ENCODE measurements at places on chromosomes 16 and 17.

GRCh38 chr17:9330141-9330540, 245.5 kb downstream of the STX8 start:
- no peak for DNase-seq

- DNase-seq = no peak
Measured at GRCh38 chr16:27691721-27692120, 141.8 kb downstream of the KATNIP start.

- DNase-seq = no peak
Measured at GRCh38 chr16:57264950-57265371, 19.5 kb downstream of the PLLP start.

- no peak for DNase-seq
Measured at GRCh38 chr16:59773330-59773729, 1039.2 kb upstream of the GOT2 start.

- peak; percentile 41 for DNase-seq
Measured at GRCh38 chr17:77959926-77960521, 1.5 kb downstream of the TNRC6C start.

DNA sequence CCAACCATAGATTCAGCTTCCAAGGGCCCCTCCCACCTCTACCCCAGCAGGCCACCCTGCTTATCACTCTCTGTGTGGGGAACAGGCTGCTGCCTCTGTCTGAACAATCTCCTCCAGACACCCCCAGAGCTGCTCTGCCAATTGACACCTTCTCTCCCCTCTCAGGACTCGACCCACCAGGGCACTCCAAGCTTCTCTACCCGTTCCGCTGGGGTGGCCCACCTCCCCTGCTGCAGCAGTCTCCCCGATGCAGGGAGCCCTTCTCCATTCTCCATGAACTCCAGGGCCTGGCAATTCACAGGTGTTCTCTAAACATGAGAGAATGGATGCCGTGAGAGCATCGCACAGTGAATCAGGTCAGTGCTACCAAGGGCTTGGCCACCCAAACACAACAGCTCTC, 28.3 kb upstream of the FAAP100 start:
- DNase-seq = no peak

DNA sequence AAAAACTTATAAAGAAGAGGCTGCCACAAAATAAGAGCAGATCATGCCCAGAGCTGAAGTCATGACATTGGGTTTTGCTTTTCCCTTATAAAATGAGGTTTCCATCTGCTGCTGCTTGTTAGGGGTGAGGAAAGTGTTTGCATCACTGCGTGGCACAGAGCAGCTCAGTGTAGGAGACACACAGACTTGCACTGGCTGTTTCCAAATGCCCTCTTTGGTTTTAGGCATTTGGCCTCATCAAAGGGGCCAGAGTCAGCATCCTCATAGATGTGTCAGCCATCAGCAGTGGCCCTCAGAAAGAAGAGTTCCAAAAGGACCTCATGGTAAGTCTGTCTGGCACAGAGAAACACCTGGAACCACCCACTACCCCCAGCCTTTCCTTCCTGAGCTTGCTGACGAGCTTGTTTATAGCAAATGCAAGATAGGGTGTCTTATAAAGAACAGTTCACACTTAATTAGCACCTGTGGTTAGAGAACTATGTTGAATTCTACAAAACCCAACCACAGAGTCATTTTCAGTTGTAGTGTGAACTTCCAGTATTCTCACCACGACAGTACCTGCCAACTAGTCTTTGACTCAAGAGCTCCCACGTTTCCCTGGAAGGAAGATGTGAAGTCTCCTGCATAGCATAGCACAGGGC, 17.0 kb downstream of the VWA3A start:
- no peak for DNase-seq

DNA sequence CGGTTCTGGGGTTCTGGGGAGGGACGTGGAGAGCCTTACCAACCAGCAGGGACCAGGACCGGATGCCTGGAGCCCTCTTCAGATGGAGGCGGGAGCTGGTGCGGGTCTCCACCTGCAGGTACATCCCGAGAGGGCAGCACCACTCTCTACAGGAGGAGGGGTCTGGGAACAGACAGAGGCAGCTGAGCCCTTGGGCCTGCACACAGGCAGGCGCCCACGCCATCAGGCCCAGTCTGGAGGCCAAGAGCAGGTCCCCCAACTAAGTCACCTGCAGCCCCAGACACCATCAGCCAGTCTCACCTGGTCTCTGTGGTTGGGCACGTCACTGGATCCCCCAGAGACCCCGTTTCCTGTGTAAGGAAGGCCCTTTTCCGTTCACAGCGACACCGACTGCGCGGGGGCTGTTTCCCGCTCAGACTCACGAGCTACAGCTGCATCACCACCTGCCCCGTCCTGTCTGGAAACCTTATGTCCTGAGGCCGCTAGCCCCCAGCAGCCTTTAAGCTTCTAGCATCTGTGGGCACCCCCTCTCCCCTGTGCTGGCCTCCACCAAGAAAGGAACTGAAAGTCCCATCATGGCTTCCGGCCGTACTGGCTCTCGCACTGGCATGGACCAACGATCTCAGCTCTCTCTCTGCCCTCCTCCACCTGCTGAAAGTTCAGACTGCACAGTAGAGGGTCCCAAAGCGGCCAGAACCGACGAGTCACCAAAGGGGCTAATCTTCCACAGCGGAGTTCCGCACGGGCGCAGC, 1.2 kb downstream of the CYBC1 start:
- DNase-seq = peak; percentile 79

- DNase-seq = no peak
Measured at GRCh38 chr17:55895112-55895759, 144.4 kb downstream of the PCTP start.

DNA sequence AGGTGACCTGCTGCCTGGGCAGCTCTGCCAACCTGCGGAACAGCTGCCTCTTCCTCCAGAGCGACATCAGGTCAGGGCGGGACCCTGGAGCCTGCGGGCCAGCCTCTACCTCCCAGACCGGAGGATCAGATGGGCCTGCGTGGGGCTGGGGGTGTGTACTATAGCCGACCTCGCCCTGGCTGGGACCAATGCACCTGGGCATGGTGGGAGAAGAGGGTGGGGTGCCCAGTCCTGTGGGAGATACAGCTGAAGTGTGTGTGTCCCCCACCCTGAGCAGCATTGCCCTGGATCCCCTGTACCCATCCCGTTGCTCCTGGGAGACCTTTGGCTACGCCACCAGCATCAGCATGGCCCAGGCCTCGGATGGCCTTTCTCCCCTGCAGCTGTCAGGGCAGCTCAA, 19.3 kb downstream of the CASKIN2 start:
- no peak for DNase-seq

DNA sequence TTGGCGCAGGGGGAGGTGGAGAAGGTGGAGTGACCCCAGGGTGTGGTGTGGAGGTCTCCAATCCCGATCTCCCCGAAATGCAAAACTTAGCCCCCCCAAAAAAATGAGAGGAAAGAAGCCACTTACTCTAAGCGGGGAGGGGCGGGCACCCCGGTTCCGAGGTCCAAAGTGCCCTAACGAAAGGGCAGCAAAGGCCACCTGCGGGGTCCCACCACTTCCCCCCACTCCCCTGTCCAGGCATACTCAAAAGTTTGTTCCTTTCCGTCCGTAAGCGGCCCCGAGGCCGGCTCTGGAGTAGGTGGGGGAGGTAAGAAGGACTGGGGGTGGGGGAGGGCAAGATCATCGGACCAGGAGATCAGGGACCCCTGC, 1.1 kb downstream of the TOX3 start:
- DNase-seq = no peak

DNA sequence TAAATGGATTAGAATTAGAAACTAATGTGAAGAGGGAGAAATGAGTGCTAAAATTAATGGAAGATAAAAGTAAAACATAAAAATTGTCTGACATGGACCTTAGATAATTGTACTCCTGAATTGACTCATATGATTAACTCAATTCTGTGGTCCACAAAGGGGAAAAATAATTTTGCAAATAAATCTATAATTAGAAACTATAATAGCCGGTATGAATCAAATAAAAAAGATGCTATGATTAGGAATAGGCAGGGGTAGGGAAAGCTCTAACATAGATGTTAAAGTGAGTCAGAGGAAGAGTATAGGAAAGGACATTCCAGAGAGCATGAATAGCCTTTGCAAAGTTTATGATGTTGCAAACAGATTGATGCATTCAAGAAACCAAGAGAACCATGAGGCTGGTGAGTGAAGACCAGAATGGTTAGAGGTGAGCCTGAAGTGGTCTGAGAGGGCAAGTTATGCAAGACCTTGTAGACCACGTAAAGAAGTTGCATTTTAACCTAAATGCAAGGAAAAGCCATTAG, 262.1 kb upstream of the CA10 start:
- no peak for DNase-seq

DNA sequence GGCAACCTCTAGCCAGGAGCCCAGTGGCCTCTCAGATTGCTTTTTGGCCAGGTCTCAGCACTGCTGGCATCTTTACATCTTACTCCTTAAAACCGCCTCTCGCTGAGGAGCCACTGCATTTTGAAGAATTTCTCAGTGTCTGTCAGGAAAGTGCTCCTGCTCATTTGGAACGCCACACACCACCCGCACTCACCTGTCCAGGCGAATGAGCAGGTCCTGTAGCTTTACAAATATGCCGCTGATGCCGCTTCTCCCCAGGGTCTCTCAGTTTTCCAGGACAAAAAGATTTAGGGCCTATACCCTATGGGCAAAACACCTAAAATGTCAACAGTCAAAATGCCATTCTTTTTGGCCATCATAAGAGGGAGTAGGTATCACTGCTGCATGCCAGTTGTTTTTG, 22.1 kb downstream of the CYB561 start:
- no peak for DNase-seq

DNA sequence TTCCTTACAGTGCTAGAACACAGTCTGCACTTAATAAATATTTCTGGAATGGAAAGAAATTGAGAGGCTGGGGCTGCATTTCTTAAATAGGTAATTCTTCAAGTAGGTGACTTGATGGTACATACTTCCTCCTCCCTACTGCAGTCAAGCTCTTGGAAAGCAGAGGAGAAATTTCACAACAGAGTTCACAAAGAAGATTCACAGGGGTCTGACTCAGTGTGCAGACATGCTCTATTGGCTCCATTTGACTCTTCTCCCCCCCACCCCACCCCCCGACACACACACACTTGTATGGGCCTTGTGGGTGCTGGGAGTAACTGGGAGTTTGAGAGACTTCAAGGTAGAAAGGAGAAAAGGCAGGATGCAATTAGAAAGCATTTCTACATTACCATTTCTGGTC, 6.2 kb upstream of the MYOCD start:
- no peak for DNase-seq

DNA sequence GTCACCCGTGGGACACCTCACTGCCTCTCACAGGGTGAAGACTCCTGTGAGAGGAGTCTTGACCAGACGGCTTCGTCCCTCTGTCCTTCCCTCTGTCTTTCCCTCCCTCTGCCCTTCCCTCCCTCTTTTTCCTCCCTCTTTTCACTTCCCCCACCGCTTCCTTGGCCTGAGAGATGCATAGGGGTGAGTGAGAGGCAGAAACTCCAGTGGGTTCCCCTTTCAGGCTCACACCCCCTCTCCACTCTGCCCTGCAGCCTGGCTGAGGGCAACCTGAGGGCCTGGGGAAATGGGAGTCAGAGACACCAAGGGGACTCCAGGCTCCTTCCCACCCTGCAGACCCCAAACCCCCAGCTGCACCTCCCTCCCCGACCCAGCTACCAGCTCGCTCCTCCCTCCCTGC, 14.6 kb upstream of the KRT17 start:
- DNase-seq = no peak

GRCh38 chr17:63001689-63002394, 35.8 kb downstream of the TANC2 start:
- DNase-seq = no peak

DNA sequence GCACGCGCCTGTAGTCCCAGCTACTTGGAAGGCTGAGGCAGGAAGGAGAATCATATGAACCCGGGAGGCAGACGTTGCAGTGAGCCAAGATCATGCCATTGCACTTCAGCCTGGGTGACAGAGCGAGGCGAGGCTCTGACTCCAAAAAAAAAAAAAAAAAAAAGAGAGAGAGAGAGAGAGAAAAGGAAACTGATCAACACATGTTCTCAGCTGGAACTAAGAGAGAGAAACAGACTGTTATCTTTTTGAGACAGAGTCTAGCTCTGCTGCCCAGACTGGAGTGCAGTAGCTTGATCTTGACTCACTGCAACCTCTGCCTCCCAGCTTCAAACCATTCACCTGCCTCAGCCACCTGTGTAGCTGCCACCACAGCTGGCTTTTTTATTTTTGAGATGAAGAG, 60.4 kb downstream of the STH start:
- no peak for DNase-seq

DNA sequence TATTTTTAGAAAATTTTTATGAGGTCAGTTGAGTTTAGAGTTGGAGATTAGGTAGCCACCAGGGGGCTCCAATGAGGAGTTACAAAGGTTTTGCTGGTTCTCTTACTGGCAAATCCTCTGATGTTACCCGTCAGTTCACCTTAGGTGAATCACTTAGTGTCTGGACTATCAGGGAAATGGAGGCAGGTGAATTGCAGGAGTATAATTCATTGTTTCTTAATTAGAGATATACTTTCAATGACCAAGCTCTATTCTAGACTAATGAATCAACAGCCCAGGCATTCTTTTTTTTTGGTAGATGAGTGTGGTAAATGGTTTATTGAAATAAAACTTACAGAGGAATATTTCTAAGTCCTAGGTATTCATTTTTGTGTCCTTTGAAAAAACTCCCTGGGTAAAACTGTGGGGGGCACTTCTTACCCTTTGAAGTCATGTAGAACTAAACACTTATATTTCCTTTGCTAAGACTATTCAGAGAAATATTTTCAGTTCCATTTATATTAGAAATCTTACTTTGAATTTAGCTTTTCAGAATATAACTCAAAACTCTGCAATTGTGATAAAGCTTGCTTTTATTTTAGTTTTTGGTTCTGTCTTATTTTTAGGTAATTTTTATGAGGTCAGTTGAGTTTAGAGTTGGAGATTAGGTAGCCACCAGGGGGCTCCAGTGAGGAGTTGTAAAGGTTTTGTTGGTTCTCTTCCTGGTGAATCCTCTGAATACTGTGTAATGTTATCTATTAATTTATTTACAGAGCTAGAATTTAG, 17.7 kb downstream of the PSMD11 start:
- peak; percentile 56 for DNase-seq

GRCh38 chr17:5263441-5263840, 18.6 kb upstream of the RABEP1 start:
- DNase-seq = no peak

DNA sequence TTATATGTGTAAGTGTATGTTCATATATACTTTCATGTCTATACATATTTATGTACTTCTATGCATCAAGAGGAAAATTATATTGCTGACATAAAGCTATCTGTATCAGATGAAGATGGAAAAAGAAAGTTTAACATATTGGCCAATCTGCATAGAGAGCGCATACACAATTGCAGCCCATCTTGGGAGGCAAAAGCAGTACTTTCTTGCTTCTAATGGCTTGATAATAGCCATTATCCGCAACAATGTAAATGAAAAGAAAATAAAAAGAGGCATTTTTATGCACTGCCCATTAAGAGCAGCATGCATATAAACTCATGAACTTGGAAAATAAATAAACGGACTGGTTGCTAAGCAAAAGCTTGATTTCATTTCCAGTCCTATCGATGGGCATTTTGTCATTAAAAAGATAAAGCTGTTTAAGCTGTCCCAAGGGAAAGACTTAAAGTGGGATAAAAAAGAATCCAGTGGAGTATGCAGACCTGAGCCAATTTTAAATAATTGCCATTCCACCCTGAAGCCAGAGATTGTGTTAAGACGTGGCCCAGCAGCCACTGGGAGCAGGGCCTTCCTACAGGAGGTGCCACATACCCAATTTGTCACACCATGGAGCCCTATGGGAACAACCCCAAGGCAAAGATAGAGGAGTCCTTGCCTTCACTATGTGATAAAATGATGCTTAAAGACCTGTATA, 183.6 kb upstream of the CDH11 start:
- DNase-seq = no peak

Data from central memory CD4-positive, alpha-beta T cell (primary cell).